Dorsolateral prefrontal cortex (tissue), 122 donors: ENCODE measurements at places on chromosomes 6 and 20.

GRCh38 chr6:132380358-132381029 lies 20.8 kb downstream of the MOXD1 start:
- no peak for DNase-seq

DNA sequence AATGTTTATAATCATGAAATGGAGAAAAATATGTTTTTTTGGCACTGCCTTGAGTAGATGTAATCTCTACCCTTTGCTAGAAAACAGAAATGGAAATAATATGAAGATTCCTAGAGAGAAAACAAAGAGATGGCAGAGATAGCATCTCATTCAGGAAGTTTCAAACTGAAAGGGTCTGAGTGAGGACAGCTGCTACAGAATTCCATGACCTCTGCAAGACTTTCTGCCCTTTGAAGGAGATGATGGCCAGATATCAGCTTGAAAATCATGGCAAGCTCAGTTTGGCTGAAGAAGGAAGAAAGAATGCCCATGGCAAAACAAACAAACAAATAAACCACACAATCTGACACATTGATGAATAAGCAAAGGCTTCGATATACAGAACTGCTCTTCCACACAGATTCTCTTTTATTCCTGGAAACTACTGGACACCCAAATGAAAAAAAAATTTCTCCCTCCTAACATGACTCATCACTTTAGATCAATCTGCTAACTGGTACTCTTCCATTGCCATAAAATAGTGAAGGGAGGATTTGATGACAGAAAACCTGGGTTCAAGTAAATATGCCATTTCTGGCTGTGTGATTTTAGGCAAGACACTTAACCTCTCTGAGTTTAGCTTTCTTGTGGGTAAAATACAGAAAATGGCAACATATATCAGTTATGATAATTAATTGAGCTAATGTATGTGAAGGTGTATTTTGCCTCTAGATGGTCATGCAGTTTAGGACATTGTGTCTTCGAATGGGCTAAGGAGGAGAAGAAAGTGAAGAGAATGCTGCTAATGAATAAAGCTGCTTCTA lies 105.9 kb upstream of the SPACA1 start:
- no peak for DNase-seq

- peak; percentile 61 for DNase-seq
These were observed 433.5 kb downstream of the RFPL4B start for GRCh38 chr6:112780498-112781096.

GRCh38 chr6:150876598-150876997 lies 11.1 kb downstream of the MTHFD1L start:
- DNase-seq = peak; percentile 63

DNA sequence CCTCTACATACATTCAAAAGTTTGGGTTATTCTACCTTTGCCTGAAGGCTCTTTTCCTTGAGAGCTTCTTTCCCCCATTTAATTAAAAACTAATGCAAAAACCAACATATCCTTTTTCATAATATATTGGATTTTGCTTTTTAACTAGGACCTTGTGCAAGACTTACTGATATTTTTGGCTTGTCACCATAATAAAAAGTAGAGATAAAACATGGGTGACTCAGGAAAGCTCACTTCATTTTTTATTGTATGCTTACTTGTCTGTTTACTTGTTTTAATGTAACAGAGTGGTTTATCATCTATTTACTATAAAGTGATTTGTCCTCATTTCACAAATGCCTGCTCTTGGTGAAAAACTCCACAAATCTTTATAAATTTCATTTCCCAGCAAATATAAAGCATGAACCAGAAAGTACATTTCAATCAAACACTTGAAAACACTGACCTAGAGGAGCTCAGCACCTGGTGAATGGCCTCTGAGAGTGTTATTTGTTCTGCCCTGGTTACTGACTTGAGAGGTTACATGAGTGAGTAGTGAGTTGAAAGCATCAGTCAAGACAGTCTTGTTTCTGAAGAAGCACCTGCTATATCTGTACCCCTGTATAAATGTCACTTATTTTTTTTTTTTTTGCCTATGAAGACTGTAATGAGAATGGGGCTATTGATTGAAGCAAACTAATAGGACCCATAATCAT lies 20.8 kb downstream of the ADGRG6 start:
- no peak for DNase-seq

DNA sequence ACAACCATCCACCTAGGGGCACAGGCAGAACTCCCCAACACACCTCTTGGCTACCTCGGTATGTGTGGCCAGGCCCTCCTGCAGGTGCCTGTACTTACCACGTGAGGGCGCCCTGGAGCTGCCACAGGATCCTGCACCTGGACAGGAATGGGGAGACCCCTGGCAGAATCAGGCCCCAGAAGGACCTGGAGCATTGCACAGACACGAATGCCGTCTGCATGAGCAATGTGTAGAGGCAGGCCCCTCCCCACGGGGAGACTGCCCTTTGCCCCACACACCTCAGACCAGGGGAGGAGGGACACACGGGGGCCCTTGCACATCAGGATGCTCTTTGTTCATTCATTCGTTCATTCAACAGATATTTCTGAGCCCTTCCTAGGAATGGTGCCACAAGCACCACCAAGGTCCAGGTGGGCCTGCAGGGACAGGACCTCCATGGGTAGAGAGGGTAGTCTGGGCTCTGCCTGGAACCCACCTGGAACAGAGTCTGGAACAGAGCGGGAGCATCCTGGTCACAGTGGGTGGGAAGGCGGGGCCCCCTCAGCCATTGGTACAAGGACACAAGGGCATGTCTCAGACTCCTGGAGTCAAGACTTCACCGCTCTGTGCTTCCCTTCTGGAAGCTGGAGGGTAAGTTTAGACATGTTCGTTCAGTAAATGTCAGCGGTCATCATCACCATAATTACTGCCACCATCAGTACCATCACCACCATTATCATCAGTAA lies 32.3 kb downstream of the YTHDF1 start:
- no peak for DNase-seq

GRCh38 chr20:24996449-24997377 lies 4.2 kb upstream of the APMAP start:
- DNase-seq = no peak

- DNase-seq = no peak
These were observed 68.0 kb downstream of the CYP39A1 start for GRCh38 chr6:46584586-46584985.

- DNase-seq = no peak
These were observed 38.3 kb upstream of the DUSP22 start for GRCh38 chr6:254016-254415.

GRCh38 chr6:51855310-51856082 lies 231.9 kb downstream of the PKHD1 start:
- DNase-seq = no peak

- no peak for DNase-seq
These were observed 151.7 kb downstream of the TMEM200A start for GRCh38 chr6:130517444-130517931.

DNA sequence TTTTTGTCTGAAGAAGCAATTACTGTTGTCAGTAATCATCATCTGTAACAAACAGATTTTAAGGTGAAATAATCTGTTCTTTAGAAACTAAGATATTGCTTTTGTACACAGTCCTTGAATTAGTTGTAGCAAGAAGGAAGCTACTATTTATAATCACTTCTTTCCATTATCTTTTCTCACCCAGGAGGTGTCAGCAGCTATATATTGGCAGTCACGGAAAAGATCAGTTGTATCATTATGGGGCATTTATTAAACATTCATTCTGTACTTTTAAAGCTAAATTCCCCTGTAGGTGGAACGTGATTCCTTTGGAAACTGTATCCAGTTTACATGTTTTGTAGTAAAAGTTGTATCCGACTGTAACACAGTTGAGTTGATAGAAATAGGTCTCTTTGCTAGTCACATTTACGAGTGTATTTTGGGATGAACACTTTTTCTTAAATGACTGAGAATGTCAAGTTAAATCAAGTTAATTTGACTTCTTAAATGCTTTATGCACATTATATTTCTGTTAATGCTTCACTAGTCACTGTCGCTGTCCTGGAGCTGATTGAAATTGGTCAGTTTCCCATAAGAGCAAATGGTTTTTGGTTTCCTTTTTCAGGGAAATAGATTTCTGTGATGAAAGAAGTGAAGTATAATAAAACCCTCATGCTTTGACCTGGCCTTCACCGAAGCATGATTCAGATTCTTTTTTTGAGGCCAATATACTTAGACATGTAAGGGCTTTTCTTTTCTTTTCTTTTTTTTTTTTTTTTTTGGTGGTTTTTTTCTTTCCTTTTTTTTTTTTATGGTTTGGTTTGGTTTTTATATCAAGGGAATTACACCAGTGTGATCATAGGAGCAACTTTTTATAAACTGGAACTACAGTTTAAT lies 5.1 kb downstream of the QKI start:
- DNase-seq = no peak

- DNase-seq = no peak
These were observed 15.4 kb downstream of the POPDC3 start for GRCh38 chr6:105164418-105164817.

- DNase-seq = no peak
These were observed at the start of gene GCNT2 for GRCh38 chr6:10521104-10521808. Gene GCNT2 (plus strand): TSS chr6:10521351. CDS start chr6:10528912, 7,561 bp downstream.

GRCh38 chr20:53643031-53643832 lies 49.6 kb upstream of the ZNF217 start:
- DNase-seq = no peak

DNA sequence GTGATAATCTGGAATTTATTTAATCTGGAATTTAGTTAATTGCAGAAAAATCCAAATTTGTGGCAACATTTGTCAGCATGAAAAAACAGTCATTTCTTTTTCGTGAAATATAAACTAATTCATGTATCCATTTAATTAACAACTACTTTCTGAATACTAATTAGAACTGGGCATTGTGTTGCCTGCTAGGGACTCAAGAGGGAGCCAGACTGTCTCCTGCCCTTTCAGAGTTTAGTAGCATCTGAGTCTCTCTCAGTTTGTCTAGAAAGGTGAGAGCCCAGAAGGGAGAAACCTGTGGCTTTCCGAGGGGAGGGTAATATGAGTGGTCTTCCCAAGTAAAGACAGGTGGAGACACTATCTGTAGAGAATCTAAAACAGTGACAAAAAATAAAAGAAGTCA lies 210.9 kb upstream of the HDDC2 start:
- DNase-seq = no peak

DNA sequence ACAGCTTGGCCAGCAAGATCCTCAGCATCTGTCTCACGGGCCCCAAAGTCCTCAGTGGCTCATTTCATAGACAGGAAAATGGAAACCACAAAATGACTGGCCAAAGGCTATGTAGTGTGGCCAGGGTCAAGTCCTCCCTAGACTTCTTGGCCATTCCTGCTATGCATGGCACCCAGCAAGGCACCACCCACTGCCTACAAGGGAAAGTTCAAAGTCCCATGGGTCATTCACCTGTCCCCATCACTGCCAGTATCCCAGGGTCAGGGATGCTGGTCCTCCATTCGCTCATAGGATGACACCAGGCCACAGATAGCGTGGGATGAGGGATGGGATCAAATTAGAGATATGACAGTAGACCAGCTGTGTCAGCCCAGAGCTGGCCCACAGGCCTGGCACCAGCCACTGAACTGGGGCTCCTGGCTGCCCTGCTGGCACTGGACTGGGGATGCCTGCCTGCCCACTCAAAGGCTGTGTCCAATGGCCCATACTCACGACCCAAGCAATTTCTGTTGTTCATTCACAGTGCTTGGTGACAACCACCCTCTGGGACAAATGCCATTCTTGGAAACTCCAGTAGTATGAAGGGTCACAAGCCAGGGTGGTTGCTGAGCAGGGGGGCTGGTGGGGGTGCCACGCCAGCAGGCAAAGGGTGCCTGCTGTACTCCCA lies 11.6 kb downstream of the ADISSP start:
- no peak for DNase-seq

GRCh38 chr6:151255811-151256210 lies 16.0 kb downstream of the AKAP12 start:
- no peak for DNase-seq

DNA sequence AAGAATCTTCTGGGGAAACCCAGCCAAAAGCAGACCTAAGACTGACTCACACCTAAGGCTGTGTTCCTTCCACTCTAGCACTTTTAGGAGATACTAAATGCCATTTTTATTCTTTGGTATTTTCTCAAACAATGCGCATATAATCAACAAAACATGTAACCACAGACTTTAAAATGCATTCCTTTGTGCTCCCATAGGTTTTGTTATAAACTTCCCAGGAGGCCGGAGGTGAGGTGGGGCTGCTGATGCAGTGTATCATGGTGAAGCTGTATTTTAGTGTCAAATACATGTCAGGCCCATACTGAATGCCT lies 155.2 kb downstream of the BTBD3 start:
- no peak for DNase-seq

- no peak for DNase-seq
These were observed 51.4 kb upstream of the RPS6KA2 start for GRCh38 chr6:166678426-166678825.

- DNase-seq = no peak
These were observed 224.9 kb downstream of the FARS2 start for GRCh38 chr6:5486214-5486613.

- no peak for DNase-seq
These were observed 25.0 kb upstream of the TXLNB start for GRCh38 chr6:139316622-139317317.

GRCh38 chr20:1562622-1563021 lies 5.1 kb upstream of the SIRPD start:
- no peak for DNase-seq

DNA sequence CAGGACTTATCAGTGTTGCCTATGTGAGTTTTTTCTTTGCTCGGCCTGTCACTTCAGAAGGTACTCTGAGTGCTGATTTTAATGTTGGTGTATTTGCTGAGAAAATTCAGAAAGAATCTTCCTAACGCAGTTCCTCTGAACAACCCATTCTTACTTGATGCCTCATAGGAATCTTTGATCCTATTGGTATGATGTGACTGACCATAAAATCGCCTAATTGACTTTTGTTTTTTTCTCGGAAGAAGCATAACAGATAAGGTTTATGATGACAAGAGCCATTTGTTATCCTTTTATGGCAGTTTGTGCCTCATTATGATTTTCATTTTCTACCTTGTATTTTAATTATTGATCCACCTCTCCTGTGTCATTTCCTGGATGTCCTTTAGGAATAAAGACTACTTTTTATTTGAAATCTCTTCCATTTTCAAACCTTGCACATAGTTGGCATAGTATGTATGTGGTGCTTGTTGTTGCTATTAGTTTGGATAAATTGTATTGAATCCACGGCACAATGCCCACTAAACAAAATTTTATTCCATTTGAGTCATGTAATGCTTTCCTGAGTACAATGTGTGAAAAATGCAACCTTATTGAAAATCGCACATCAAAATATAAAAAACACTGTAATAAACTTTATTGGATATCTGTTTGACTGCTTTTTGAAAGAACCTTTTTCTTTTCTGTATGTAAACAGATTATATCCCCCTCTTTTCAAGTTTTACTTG lies 37.3 kb downstream of the LRRC1 start:
- no peak for DNase-seq

DNA sequence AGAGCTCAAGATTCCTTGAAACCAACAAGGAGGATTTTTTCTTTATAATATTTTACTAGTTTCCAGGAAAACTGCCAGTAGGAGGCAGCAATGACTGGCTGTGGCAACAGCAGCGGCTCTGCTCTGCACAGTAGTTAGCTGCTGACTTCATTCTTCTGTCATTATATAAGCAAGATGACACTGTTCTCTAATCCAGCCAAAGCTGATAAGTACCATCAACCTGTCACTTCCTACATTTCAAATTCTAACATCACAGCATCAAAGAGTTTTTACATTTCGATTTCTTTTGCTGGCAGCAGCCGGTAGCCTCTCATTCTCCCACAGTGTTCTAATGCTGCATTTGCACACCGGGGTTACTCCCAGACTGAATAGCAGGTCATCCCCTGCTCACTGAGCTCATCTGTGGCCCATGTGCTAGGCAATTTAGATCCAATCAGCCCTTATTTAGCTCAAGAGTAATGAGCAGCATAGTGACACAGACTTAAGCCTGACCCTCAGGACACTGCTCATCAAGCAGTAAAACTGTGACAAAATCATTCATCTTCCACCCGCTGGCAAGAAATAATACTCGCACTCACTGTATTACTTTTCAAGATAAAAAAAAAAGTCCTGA lies 67.8 kb downstream of the MMS22L start:
- DNase-seq = peak; percentile 71
